Bone marrow (tissue), 2 donors: ENCODE measurements at places on chromosomes 3 and 15.

DNA sequence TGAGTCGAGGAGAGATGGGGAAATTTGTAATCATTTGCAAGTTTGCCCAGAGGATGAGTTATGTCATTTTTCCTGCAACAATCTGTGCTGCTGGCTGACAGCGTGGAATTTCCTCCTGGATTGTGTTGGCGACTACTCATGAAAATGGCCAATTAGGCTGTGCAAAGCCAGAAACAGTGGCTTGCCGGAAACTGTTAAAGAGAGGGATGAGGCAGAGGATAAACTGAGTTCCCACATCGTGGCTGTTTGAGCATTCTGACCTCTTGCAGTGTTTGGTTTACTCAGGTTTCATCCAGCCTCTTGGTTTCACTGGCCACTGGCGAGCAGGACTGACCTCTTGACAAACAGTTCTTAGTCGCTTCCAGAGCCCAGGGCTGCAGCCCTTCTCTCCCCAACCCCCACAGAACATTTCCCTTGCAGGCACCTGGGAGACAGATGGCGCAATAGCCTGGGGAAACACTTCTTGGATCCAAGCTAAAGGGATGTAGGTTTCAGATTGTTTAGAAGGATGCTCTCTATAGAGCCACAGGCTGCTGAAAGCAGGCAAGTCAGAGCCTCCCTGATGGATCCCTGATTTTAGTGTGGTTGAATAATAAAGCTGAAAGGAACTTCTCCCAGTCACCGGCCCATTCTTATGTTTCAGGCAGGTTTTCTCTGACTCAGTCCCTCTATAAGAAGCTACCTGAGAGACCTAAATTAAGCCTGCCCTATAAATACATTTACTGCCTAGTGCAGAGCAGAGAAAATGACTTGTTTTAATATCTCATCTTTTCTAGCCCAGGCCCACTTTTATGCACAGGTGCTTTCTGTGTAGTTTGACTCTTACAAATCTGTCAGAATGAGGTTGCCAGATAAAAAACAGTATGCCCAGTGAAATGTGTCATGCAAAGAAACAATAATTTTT is 92.8 kb upstream of the UBE2E1 start:
- DNase-seq, result no peak

GRCh38 chr15:51382787-51383186 is 41.3 kb downstream of the GLDN start:
- no peak for DNase-seq

- DNase-seq, result no peak
Measured at GRCh38 chr3:52650439-52650838, 35.3 kb downstream of the PBRM1 start.

DNA sequence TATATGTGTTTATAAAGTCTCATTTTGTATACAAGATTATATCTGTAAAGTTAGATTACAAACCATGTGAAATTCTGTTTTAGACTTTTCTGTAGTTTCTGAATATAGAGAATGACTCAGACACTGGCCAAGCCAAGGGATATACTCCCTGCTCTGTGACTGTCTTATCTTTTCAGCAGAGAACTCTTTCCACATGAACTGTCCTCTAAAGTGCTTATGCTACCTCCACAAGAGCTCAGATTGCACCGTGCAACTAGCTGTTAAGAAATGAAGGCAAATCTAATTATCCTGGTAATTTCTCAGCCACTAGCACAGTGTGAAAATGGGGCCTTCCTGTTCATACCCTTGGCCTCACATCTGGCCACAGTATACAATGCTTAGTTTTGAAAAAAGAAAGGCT is 44.3 kb upstream of the CPNE4 start:
- no peak for DNase-seq

- DNase-seq, result no peak
Measured at GRCh38 chr3:190005343-190006113, 115.2 kb downstream of the P3H2 start.

- DNase-seq, result no peak
Measured at GRCh38 chr15:63870487-63871209, 36.9 kb upstream of the HERC1 start.

GRCh38 chr3:126258670-126259069 is 78.3 kb upstream of the ALDH1L1 start:
- peak; percentile 15 for DNase-seq

DNA sequence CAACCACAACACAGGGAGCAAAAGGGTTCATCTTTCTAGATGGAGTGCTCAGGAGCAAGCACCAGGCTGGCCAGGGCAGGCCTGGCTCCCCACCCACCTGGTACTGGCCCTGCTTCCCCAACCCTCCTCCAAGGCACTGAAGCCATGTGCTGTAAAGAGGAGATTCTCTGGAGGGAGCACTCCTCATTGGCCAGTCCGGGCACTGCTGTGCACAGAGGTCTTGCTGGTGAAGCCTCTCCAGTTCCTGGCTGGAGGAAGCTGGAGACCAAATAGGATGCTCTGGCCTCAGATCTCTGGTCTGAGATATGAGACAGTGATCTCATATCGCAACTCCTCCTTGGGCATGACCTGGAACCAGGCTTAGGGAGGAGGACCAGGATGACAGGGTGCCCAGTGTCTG is 7.7 kb upstream of the SEMA3F start:
- DNase-seq, result no peak

DNA sequence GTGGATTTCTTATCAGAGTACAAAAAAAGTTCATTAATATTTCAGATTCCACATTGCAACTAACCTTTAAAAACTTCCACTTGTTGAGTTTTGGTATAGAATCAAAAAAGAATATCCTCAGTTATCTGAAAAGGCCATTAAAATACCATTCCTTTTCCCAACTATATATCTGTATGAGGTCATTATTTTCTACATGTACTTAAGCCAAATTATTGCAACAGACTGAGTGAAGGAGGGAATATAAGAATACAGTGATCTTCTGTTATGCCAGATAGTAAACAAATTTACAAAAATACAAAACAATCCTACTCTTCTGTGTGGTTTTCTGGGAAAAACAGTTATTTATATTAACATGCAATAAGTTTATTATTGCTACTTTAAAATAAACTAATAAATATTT is 5.7 kb upstream of the GANC start:
- no peak for DNase-seq

DNA sequence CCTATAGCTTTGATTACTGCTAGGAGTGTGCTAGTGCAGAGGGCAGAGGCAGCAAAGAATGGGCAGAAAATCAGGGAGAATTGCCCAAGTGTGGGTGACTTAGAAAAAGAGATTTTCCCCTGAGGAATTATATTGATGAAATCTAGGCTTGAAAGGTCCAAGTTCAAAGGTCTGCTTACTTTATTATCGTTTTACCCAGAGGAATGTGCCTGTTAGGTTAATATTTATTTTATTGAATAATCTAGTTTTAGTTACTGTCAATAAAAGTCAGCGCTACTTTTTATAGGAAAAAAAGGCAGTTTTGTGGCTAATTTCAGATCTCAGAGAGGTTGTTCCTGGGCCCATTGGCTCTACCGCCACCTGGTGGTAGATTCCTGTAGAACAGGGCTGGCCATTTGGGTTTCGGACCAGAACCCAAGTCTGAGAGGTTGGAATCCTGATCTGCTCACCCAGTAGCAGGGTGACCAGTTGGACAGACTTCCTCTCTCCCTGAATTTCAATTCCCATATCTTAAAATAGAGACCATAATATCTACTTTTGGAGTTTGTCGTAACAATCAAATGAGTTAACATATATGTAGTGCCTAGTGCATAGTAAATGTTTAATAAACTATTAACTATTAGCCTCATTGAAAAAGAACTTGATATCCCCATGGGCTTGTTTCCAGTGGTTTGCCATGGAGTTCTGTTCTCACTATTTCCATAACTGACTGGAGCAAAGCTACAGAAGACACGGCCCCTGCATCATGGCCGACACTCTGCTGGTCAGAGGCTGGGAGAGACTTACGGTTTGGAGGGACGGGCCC is 62.7 kb upstream of the ZNF148 start:
- no peak for DNase-seq

DNA sequence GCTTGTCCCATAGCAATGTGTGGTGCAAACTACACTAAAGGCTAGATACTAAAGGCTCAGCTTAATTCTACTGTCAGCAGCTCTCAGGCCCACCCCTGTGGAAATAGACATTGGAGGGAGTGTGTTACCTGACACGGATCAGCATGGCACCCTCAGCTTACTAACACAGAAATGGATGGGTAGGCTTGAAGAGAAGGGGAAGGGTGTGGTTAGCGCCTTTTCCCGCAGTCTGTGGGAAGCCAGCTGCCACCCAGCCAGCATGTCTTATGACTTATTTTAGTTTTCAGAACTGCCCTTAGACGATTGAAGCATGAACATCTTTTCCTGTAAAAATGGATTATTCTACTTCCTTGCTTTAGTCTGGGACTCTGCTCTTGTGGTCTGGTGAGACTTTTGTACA is 25.8 kb upstream of the ADPGK start:
- no peak for DNase-seq
